ENCODE measurements at places on chromosomes 5 and 9.

DNA sequence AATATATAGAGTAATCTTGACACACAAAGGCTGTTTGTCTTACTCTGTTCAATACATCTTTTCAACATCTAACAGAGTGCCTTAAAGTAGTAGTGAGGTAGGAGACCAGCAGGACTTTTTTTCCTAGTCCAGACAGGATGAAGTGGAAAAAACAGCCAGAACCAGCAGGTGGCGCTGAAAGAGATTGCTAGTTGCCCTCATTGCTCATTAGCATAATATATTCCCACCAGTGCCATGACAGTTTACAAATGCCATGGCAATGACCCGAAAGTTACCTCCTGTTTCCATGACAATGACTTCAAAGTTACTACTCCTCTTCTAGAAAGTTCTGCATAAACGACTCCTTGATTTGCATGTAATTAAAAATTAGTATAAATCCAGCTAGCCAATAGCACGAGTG lies 387.4 kb downstream of the ACTL7B start:
- no peak for DNase-seq

- no peak for DNase-seq
These were observed 52.6 kb upstream of the SUSD3 start for GRCh38 chr9:93005876-93006275.

DNA sequence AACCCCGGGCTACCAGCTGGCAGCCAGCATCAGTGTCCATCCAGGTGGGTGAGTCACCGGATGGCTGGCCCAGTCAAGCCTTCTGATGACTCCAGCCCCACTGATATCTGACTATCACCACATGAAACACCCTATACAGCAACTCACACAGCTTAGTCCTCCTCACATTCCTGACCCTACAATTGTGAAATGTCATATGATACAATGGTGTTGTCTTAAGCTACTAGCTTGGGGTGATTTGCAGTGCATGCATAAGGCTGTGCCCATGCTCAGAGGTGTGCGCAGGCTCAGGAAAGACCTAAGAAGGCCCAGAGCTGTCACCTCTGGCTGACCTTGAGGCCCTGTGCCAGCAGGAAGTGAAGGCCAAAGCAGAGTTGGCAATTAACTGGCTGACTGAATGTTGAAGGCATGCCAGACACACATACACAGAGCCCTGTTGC lies 21.5 kb upstream of the SEMA4D start:
- DNase-seq, result no peak

- DNase-seq, result no peak
These were observed 30.6 kb downstream of the HTR4 start for GRCh38 chr5:148623741-148624140.

DNA sequence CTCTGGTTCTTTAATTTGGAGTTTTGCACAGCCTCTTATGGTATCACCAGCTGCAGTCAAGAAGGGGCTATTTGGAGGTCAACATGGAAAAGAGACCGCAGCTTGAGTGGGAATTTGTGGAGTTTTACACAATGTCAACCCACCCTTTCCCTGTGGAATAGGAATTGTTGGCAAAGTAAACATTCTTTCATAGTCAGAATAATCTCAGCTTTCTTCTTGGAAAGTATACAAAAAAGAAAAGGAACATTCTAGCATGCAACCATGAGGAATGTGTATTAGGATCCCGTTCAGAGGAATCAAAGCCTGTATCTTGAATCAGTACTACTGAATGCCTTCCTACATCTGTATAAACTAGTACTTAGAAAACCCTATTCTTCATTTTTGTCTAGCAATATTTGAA lies 107.6 kb downstream of the LURAP1L start:
- DNase-seq, result no peak

Data from T-helper 2 cell treated with Interferon-gamma antibody and Interleukin-4, amounts not matched to agents 5 μg/mL and 100 μg/mL, for 36 hours (primary cell).